HS-27A (cell line): ENCODE measurements at places on chromosomes 5 and 9.

- no peak for DNase-seq
Observed at GRCh38 chr9:104993291-104993963, 65.5 kb upstream of the ABCA1 start.

GRCh38 chr5:159243385-159243784, 19.7 kb upstream of the UBLCP1 start:
- DNase-seq, result no peak

DNA sequence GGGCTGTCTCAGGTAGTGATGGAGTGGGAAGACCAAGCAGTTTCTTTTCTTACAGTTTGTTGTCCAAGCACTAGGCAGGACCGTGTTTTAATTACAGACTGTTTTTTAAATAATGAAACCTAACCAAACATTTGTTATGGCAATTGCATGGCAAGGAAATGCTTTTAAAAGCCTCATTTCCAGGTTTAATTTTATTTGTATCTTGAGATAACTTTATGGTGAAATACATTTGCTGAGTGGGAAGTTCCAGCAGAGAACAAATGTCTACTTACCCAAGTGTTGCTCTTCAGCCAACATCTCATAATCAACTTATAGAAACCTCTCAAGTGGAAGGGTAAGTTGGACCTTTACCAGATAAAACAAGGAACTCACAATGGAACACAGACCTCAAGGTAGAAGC, 11.8 kb upstream of the LHFPL2 start:
- DNase-seq, result no peak

DNA sequence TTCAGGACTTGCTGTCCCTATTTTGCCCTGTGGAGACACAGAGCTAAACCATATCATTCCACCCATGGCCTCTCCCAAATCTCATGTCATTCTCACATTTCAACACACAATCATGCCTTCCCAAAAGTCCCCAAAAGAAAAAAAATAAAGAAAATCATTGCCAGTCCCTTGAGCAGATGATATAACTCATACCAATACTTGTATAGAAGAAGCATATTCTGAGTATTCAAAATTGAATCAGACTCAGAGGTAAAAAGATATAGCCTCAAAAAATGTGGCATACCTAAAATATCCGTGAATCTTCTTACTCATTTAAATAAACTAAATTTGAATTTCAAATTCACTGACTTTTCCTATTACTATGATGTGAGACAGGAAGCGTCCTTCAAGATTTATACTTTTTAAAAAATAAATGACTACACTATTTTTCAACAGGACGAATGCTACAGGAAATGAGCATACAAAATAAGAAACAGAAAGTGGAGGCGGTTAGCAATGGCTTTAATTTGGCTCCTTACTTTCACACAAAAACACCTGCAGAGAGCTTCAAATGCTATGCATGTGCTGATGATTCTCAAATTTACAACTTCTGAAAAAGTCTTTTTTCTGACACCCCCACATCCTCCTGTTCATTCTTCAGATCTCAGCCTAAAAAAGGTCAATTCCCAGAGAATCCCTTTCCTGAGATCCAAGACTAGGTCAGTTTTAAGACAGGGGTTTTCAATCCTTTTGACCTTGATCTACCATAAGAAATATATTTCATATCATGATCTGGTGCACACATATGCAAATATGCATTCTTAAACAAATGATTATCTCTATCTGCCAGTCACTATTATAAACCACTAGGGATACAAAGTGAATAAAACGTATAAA, 39.6 kb upstream of the DMXL1 start:
- no peak for DNase-seq

GRCh38 chr9:25310961-25311360, 367.3 kb downstream of the TUSC1 start:
- DNase-seq, result no peak

DNA sequence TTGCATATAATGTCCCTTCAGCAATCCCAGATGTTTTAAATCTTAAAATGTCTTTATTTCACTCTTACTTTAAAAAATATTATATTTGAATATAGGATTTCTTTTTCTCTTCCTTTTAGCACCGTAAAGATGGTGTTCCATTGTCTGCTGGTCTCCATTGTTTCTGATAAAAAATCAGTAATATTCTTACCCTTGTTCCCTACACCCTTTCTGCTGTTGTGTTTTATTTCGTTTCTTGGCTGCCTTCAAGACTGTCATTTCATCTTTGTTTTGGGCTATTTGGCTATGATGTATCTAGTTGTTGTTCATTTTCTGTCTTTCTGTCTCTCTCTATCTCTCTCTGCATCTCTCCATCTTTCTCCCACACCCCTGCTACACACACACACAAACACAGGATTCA, 197.9 kb downstream of the IRX2 start:
- no peak for DNase-seq

GRCh38 chr5:178288401-178289368, 56.1 kb upstream of the PHYKPL start:
- DNase-seq, result no peak

DNA sequence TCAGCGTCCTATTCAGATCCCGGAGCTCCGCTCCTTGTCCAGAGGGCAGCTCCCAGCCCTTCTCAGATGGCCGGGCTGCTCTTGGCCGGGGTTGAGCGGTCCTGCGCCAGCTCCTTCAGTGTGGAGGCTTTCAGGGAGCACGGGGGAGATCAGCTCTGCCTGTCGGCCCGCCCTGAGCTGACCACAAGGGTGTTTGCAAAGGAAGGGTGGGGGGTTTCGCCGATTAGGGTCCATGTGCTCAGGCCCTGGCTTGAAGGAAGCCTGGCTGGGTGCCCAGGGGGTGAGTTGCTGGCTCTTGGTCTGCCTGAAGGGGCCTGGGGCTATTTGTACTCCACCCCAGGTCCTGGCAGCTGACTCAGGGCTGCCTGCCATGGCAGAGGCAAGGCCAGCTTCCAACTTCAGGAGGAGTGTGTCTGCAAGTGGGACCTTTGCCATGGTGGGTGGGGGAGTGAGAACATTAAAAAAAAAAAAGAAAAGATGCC, 250.1 kb upstream of the KLF4 start:
- DNase-seq, result no peak
